ENCODE measurements at places on chromosomes 16 and 17.

GRCh38 chr16:81201267-81201666, 37.2 kb upstream of the BCO1 start:
- no peak for DNase-seq

- DNase-seq: no peak
These were observed 63.5 kb downstream of the TANC2 start for GRCh38 chr17:63029541-63029940.

DNA sequence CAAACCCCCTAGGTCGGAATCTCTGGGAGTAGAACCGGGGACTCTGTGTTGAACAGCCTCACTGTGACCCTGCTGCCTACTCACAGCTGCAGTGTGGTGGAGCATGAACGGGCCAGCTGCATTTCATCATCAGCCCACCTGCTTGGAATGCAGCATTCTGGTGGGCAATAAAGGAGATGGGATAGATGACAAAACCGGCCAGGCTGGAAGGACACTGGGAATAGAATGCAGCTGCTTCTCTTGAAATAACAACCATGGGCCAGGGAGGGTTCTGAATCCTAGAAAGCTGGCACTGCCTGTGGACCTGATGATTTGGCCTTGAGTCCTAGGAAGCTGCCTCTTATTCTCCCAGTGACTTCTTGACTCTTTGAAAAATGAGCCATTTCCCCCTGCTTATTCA, 23.5 kb downstream of the CFAP97D1 start:
- no peak for DNase-seq

- no peak for DNase-seq
These were observed 56.3 kb upstream of the MTMR4 start for GRCh38 chr17:58570758-58571157.

GRCh38 chr16:67530013-67530939, 1.6 kb downstream of the RIPOR1 start:
- DNase-seq: no peak

DNA sequence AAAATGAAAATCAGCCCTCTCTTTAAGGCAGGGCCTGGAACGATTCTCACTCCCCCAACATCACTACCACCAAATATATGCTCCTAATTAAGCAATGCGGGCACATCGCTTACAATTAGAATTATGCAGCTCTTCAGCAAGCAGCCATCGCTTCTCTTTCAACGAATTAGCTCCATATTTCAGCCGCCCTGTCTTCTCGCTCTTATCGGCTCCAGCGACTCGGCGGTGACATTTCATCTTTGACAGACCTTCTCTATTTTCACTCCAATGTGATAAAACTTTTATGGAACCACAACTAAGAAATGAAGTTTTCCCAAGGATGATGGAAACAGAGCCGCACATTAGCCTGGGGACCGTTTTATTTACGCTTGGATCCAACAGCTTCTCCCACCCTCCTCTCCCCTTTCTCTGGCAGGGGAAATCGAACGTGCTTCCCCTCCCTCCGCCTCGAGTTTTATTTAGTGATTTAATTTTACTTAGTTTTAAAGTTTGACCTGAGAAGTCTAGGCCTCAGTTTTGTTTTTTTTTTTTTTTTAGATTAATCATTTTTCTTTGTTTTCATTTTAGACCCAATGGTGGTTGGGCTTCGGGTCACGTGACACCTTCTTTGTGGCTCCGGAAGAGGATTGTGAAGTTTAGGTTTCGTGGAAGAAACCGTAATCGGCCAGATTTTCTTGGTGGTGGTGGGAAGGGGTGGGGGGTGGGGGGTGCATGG, 3.1 kb upstream of the HOXB2 start:
- peak; percentile 31 for DNase-seq

DNA sequence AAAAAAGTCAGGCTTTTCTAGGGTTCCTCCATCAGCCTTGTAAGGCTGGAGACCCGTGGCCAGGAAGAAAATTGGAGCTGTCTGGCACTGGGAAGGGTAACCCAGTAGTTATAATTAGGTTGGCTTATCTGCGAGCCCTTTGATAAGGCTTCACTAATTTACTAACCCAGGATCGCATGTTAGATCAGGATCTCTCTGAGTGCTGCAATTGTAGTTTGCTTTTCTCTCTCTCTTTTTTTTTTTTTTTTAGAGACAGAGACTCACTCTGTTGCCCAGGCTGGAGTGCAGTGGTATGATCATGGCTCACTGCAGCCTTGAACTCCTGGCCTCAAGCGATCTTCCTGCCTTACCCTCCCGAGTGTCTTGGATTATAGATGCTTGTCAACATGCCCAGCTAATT, 17.0 kb downstream of the ABCC1 start:
- DNase-seq: no peak

DNA sequence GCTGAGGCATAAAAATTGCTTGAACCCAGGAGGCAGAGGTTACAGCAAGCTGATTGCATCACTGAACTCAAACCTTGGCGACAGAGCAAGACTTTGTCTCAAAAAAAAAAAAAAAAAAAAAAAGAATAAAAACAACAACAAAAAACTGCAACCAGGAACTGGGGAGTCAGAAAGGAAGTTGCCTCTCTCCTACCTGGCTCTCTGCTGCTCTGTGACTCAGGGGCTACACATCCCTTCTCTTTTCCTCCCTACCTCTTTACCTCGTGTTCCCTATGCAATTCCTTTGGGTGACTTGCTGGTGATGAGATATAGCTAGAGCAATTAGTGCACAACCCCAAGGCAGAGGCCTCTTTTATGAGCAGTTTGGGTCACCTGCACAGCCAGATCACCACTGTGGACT, 95.9 kb downstream of the ABCC1 start:
- DNase-seq: no peak

DNA sequence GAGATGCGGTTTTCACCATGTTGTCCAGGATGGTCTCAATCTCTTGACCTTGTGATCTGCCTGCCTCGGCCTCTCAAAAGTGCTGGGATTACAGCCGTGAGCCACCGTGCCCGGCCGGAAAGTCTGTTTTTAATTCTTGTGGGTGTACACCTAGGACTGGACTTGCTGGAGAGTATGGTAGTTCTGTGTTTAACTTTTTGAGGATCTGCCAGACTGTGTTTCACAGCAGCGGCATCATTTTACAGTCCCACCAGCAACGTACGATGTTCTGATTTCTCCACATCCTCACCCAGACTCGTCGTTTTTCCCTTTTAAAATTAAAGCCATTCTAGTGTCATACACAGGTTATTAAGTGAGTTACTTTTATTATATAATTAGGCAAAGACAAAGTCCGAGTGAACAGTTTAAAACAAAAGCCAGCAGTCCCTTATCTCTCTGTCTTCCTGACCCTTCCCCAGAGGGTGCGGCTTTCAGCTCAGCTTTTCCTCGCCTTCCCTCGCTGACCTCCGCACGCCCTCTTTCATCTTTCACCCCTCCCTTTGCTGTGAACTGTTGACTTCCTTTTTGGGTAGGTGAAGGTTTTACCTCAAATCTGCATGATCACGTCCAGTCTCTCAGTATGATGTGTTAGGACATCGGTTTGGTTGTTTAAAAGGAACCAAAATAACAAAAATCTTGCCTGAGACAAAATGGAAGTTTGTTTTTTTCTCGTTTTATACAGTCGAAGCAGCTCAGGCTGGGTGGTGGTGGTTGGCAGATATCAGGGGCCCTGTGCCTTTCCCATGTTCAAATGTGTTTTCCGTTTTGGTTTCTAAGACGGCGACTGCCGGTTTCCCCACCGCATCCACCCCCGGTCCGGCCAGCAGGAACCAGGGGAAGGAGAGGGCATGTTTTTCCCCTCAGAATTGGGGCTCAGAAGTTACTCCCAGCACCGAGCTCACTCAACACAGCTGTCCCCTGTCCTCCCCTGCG, 18.0 kb downstream of the FAM234A start:
- no peak for DNase-seq

DNA sequence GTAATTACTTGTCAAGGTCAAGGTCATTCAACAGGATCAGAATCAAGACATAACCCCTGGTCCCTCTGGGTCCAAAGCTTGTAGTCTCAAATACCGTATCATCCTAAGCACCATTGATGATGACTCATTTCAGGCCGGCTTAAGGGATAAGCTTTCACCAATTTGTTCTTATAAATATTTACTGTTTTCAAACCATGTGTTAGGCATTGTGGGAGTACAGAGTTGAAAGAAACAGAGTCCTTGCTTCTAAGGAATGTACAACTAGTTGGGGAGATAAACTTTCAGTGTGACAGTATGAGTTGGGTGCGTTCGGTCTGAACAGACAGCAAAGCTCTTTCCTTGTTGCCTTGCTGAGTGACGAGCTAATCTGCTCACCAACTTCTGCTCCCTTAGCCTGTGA, 183.5 kb upstream of the MAF start:
- DNase-seq: no peak
